ENCODE measurements at places on chromosomes 5 and 9.
A peak's percentile ranks its signal among the peaks of the same experiment; 100 is the strongest.

DNA sequence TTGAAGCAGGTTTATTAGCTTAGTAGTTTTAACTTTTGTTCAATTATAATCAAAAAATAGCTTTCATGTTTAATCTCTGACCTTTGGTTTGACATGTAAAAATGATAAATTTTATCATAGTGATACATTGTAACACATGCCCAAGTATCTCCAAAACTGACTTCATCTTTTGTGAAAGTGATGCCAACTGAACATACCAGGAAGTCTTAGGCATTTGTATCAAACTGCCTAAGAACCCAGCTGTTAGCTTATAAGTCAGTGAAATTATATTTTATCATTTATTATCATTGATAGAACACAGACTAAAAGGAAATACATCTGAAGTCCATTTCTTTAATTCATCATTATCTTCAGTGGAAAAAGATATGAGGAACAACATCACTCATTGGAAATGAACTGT lies 39.1 kb downstream of the NIPBL start:
- DNase-seq, result no peak

DNA sequence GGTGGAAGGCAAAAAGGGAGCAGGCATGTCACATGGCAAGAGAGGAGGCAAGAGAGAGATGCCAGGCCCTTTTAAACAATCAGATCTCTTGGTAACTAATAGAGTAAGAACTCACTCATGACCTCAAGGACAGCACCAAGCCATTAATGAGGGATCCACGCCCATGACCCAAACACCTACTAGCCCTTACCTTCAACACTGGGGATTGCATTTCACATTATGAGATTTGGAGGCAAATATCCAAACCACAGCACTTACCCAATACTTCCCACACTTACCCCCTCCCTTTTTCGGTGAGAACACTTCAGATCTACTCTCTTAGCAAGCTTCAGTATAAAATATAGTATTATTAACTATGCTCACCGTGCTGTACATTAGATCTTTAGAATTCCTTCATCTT lies 41.9 kb downstream of the ZNF354A start:
- no peak for DNase-seq

- no peak for DNase-seq
Observed at GRCh38 chr9:33223696-33224095, 16.3 kb upstream of the SPINK4 start.

GRCh38 chr9:78972303-78972999 lies 599.3 kb upstream of the TLE4 start:
- DNase-seq, result no peak

DNA sequence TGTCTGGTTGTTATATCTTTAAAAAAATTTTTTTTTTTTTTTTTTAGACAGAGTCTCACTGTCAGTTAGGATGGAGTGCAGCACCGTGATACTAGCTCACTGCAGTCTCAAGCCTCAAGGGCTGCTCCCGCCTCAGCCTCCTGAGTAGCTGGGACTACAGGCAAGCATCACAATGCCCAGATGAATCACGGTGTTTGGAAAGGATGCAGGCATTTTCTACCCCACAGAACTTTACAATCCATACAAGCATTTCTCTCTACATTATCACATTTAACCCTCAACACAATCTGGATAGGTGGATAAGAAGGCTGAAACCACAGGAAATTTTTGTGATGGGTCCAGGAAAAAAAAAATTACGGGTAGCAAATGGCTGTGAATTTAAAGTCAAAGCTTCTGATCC lies 5.8 kb upstream of the PCA3 start:
- DNase-seq, result no peak

- no peak for DNase-seq
Observed at GRCh38 chr5:98651715-98652114, 121.7 kb upstream of the RGMB start.

DNA sequence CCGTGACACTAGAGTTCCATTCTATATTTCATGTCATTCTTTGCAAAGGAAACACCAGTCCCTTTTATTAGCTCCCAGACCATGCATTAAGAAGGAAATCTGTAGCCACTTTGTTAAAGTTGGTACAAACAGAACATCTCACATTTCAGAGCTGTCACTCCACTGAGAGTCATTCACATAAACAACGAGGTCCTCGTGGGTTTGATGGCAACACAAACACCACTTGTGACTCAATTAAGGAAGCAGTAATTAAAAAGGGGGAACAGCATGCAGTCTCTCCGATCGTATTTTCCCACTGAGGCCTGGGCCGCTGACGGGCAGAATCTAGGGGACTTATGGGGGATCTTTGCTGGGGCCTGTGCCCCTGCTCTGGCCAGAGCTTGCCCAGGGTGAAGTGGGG lies 94.2 kb upstream of the ZNF618 start:
- no peak for DNase-seq

DNA sequence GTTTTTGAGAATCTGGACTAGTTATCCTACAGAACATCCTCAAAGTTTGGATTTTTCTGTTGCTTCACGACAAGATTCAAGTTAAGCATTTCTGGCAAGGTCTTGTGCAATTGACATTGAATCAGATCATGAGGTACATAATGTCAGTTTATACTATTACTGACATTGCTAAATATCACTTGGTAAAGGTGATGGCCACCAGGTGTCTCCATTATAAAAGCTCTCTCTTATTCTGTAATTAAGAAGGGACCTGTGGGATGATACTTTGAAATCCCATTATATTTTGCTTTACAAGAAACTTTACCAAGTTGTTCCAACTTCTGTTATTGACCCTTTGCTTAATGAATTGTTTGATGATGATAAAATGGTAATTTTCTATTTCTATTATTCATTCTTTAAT lies 131.0 kb upstream of the ASTN2 start:
- DNase-seq, result no peak

DNA sequence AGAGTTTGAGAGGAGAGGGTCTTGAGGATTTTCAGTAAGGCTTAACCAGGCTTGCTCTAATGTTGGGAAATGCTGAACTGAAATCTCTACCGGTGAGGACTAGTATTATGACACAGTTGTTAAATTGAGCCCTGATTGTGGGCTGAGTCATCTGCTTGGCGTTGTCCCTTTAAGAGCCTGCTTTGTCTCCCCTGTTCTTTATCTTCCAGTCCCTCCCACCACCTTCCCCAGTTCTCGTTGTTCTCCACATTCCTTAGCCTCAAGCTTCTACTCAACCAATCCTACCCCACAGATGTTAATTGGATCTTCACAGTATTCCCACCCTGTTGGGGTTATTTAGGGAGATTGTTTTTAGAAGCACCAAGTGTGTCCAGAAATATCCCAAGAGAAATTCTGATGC lies 57.6 kb downstream of the ANKRD55 start:
- no peak for DNase-seq

DNA sequence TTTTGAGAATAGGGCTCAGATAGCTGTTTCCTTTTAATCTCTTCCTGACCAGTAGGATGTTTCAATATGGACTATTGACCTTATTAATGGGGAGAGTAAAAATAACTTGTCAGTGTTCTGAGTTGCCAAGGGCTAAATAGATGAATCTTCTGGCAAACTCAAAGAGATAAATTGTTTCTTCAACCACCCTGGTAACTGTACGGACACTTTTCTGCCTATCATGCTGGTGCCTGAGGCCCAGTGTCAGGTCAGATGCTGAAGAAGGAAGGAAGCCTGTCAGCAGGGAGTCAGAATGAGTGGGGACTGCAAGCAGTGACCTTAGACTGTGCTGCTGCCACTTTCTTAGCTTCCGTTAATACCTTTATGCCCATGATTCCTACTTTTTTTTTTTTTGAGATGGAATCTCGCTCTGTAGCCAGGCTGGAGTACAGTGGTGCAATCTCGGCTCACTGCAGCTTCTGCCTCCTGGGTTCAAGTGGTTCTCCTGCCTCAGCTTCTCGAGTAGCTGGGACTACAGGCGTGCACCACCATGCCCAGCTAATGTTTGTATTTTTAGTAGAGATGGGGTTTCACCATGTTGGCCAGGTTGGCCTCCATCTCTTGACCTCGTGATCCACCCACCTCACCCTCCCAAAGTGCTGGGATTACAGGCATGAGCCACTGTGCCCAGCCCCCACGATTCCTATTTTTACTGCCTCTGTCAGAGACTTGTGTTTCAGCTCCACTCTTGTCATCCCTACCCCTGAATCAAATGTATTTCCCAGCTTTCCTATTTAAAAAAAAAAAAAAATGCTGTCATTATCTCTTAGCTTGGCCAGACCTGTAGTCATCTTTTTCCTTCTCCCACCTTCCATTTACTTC lies 33.7 kb downstream of the TGFBR1 start:
- DNase-seq, result no peak

DNA sequence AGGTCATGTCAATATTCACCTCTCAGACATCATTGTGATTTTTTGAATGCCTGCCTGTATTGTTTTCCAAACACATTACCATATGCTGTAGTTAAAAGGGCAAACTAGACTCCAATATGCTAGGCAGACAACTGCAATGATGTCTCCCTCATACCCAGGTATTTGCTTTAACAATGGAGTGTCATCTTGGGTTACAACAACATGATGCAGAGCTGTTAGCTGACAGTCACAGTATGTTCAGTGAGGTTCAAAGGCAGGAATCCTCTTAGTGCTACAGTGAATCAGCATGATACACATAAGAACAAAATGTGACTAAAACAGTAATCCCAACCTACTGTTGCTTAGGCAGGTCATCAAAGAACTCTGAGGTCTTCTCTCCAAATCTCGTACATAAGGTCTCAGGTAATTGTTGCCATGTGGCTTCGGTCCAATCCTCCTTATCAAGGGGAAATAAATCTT lies 24.0 kb downstream of the OR1J1 start:
- DNase-seq, result no peak

DNA sequence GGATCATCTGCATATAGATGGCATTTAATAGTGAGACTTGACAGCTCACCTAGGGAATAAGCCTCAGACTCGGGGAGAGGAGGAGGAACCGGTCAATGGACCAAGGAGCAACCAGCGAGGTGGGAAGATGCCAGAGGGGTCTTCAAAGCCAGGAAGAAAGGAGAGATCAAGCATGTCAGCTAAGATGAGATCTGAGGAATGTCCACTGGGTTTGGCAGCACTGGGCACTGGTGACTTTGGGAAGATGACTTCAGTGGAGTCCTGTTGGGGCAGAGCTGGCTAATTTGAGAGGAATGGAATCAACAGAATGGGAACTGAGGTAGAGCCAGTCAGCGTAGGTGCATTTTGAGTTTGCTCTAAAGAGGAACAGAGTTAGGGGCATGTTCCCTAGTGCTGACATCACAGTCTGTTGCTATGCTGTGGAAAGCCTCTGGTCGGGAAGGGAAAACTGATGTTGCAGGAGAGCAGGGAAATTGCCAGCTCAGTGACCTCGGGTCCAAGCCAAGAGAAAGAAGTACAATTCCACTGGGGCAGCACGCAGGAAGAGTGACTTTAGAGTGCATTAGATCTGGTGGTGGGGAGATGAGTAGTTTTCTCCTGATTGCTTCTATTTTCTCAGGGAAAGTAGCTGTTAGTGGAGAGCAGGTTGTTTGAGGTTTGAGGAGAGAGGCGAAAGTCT lies 56.9 kb downstream of the ZNF618 start:
- no peak for DNase-seq

DNA sequence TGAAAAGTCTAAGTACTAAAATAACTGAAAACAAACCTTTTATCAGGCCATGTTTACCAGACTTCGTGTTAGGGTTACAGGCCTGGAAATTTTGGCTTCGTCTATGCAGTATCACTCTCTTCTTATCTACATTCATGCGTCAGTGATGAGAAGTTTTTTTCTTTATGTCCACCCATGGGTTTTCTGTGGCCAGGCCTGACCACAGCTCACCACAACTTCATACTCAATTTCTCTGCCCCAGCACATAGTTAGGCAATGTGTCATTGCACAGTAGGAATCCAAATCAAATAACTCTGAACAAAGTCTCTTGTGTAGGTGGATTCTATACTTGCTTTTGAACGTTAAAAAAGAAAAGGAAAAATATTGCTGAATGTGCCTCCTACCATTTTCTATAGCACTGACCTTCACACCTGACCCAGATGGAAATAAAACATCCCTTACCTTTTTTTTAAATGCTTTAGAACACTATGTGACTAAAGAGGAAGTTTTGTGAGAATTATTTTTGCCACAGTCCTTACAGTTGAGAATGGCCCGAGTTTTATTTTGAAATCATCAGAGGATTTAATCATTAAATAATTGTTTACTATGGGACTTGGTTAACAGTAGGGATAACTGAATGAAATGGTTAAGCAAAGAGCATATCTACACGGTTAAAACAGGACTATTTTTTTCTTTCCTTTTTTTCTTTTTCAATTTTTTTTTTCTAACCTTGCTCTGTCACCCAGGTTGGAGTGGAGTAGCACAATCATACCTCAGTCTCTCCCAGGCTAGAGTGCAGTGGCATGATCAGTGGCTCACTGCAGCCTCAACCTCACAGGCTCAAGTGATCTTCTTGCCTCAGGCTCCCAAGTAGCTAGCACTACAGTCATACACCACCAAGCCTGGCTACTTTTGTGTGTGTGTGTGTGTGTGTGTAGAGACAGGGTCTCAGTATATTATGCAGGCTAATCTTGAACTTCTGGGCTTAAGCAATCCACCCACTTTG lies 1247.0 kb upstream of the ACO1 start:
- DNase-seq, result no peak

GRCh38 chr5:175862131-175863012 lies 9.0 kb upstream of the CPLX2 start:
- DNase-seq, result no peak

GRCh38 chr9:32344551-32345182 lies 39.8 kb upstream of the ACO1 start:
- DNase-seq, result no peak

- no peak for DNase-seq
Observed at GRCh38 chr5:132439521-132440089, 51.0 kb downstream of the IRF1 start.

DNA sequence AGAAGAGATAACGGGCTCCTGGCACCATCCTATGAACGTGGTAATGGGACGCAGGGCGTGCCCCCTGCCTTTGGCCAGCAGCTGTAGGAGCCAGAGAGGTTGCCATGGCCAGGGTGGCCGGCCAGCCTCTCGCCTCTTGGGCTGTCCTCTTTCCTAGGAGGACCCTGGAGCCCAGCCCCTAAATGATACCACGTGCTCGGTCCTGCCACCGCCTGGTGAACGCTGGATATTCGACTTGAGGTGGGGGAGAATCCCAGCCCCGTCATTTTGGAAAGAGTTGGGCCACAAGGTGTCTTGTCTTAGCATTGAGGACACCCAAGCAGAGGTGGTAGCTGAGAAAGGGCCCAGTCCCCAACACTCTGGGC lies 391 bp upstream of the NRG2 start:
- DNase-seq, result no peak

DNA sequence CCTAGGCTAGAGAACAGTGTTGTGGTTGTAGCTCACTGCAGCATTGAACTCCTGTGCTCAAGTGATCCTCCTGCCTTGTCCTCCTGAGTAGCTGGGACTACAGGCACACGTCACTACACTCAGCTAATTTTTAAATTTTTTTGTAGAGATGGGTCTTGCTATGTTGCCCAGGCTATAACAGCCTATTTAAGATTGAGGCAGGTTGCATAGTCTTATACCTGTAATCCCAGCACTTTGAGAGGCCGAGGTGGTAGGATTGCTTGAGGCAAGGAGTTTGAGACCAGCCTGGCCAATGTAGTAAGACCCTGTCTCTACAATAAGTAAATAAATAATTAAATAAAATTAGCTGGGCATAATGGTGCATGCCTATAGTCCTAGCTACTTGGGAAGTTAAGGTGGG lies 79.9 kb downstream of the VPS13A start:
- DNase-seq, result no peak

- DNase-seq, result peak; percentile 69
Observed at GRCh38 chr5:56270568-56271392, 37.6 kb upstream of the ANKRD55 start.

- DNase-seq, result no peak
Observed at GRCh38 chr9:113535756-113536155, 72.2 kb downstream of the RGS3 start.

All from CD4-positive, alpha-beta memory T cell (primary cell).